ENCODE measurements at places on chromosomes 4 and X.

- DNase-seq, result no peak
Observed at GRCh38 chr4:89099034-89099433, 12.3 kb upstream of the TIGD2 start.

DNA sequence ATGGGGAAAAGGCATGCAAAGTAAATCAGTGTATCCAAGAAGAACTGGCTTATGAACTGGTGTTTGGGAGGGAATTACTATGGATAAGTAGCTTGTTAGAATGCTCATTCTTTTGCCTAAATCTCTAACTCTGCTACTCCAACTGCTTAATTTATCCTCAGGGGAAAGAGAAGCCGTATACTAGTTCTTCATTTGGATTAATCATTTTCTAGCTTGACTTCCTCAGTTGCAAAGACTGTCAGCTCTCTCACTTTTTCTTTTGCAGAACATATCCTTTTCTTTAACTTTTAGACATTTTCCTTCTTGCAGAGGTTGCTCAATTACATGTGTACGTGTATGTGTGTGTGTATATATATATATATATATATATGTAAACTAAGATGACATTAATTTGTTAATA lies 21.9 kb downstream of the GPRIN3 start:
- DNase-seq, result no peak

- DNase-seq, result no peak
Observed at GRCh38 chr4:121690001-121690400, 6.8 kb downstream of the ANXA5 start.

- no peak for DNase-seq
Observed at GRCh38 chrX:112223391-112223790, 140.8 kb upstream of the TRPC5 start.

DNA sequence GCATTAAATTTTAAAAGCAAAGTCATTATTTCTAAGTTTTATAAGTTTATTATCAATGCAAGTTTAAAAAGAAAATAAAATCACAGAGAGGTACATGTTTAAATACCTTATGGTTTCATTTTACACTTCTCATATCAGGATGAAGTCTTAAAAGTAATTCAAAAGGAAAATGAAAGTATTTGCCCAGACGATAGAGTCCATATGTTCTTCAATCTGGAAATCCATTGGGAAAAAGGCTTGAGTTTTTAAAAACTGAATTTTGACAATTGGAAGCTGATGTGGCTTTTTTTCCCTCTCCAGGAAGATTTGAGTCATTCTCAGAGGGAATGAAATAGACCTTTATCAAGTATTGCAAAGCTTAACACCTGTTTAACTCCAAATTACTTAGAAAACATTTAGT lies 37.1 kb downstream of the MAB21L2 start:
- DNase-seq, result no peak

- no peak for DNase-seq
Observed at GRCh38 chr4:158236304-158237030, 26.2 kb downstream of the TMEM144 start.

- DNase-seq, result no peak
Observed at GRCh38 chr4:67785528-67785927, 31.3 kb upstream of the GNRHR start.

- DNase-seq, result no peak
Observed at GRCh38 chr4:169335331-169335730, 64.6 kb upstream of the SH3RF1 start.

DNA sequence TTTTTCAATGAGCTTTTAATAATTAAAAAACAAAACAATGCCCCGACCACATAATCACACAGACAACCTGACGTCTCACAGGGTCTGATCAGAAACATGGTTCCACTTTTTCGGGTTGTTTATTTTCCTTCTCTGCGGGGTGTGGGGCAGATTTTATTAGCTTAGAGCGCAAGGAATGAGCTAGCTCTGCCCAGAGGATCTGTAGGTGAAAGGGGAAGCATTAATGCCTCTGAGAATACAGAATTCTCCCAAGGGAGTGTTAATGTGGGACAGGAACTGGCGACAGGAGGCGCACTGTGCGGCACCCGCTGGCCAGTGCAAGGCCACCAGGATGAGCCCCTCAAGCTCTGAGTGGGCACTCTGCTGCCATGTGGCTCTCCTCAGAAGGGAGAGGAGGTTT lies 181.5 kb downstream of the TSPAN5 start:
- DNase-seq, result no peak

- DNase-seq, result no peak
Observed at GRCh38 chrX:121146059-121146628, 98.7 kb downstream of the GLUD2 start.

GRCh38 chrX:136766785-136767103 lies 14.0 kb downstream of the ARHGEF6 start:
- no peak for DNase-seq

- peak; percentile 27 for DNase-seq
Observed at GRCh38 chr4:70992391-70992881, 1.0 kb upstream of the DCK start.

DNA sequence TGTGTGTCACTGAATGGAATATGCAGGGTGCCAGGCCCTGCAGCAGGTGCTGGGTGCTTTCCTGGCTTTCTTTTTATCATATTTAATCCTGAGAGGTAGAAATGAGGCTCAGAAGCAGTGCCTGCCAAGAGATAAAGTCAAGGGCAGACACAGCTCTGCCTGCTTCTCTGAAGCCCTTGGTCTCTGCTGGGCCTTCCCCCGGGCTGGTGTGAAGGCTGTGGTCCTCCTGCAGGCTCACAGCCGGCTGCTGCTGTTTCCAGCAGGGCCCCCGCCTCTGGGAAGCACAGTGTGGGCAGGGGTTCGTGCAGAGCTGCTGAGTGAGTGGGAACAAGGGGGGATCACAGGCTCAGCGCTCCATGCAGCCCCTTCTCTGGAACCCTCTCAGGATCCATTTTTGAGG lies 49.6 kb downstream of the TBC1D14 start:
- DNase-seq, result no peak

- no peak for DNase-seq
Observed at GRCh38 chr4:41359836-41360213, 103.1 kb downstream of the UCHL1 start.

- no peak for DNase-seq
Observed at GRCh38 chr4:38598489-38598888, 65.5 kb upstream of the KLF3 start.

DNA sequence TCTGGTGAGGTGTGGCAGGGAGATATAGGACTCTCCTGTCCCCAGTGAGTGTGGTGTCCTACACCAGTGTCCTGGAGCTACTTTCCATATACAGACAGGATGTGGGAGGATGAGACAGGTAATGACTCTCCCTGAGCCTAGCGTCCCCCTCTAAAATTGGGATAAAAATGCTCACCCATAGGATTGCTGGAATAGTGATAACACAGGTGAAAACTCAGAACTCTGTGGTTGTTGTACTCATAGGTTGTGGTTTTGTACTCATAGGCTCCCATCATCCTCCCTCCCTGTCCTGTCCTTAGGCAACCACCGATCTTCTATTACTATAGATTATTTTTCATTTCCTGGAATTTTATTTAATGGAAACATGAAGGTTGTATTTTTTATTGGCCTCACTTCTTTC lies 60.7 kb upstream of the NXF3 start:
- no peak for DNase-seq

DNA sequence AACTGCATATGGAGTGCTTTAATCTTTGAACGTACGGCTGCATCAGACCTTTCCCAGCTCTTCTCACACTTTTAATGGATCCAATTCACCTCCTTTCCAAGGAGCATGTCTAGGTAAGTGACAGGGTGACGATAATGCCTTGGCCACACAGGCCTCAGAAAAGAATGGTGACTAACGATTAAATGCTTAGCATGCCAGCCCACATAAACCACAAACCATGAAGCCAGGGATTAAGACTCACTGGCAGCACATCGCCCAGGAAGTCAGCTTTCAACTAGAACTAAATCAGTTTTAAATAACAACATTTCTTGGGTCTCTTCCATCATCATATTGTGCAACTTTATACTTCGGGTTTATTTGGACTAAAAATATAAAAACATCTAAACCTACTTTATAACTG lies 28.7 kb downstream of the INPP4B start:
- DNase-seq, result no peak

- DNase-seq, result no peak
Observed at GRCh38 chr4:99321241-99322191, at the start of gene ADH1B. ADH1B (minus strand) TSS chr4:99321401; CDS start chr4:99321331, 70 bp downstream.

DNA sequence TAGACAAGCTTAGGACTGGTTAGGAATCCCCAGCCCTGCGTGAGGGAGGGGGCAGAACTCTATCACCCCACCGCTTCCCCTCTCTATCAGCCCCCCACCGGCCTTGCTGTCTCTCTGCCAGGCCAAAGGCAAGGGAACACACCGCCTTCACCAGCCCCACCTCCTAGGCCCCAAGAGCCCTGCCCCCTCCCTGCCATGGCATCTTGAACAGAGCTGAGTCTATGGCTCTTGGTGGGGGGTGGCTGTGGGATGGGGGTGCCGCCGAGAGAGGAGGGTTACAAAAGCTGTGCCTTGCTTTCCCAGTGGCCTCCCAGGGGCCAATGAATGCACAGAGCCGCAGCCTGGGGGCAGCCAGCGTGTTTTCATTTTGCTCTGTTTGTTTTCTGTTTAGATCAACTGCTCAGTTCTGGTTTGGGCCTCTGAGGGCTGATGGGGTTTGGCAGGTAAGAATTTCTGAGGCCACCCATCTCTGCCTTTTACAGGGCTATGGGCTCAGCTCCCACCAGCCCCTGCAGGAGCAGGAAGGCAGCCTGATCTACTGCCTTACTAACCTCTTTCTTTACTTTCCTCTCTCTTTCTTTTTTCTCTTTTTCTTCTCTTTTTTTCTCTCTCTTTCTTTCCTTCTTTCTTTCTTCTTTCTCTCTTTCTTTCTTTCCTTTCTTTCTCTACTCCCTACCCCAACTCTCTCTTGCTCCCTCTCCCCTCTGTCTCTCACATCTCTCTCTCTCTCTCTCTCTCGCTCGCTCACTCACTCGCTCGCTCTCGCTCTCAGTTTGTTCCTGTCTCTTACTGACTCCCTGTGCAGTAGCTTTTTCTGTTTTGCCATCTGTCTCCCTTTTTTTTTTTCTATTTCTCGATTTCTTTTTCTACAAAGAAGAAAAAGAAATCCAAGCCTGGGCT lies 128.3 kb downstream of the PJA1 start:
- DNase-seq, result no peak

DNA sequence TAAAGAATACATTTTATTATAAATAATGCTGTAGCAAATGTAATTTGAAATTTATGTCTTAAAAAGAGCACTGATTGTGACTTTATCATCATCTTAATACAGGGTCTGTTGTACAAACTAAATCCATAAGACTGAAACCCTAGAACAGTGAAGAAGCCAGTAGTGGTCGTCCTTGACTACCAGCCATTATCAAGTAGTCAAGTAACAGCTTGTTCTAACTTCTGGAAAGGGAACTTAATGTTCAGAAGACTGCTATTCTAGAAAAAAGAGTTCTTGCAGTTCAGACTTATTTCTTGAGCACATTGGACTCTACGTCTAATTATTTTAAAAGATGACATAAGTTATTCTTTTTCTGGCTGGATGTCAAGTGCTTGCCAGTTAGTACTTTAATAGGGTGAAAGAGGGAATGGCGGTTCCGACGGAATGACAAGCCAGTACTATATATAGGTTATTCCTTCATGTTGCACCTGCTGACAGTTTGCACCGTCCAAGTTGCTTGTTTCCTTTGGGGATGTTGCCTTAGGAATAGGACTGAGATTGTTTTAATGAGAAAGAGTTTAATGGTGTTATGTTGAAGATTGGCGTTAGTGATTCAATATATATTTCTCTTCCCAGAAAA lies 109.9 kb downstream of the RAPGEF2 start:
- DNase-seq, result no peak
